ENCODE measurements at places on chromosomes 12 and 14.
A peak's percentile ranks its signal among the peaks of the same experiment; 100 is the strongest.

DNA sequence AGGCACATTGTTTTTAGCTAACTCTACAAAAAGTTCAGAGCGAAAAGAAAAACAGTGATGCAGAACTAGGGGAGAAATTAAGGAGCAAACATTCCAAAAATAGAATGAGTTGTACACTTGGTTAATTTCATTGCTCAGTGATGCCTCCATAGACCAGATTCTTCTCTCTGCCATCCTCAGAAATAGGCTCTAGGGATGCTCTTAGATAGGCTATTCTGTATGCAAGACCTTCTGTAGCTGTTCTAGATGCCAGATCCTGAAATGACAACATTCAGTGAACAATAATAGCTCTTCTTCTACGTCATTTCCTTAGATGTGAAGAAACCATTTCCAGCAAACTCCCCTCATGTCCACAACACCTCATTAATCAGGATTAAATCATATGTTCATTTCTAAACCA is 466.3 kb downstream of the DIO2 start:
- DNase-seq: no peak

DNA sequence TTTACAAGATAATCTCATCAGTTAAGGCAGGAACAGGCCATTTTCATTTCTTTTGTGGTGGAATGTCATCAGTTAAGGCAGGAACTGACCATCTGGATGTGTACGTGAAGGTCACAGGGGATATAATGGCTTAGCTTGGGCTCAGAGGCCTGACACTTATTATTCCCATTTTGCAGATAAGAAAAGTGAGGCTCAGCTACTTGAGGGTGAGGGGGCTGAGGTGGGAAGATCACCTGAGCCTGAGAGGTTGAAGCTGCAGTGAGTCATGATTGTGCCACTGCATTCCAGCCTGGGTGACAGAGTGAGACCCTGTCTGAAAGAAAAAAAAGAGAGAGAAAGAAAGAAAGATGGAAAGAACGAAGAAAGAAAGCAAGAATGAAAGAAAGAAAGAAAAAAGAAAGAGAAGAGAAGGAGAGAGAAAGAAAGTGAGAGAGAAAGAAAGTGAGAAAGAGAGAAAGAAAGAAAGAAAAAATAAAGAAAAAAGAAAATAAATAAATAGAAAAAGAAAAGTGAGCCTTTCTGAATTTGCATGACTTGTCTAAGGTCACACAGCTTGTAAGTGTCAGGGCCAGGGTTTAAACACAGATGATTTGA is 142.0 kb downstream of the TMEM30B start:
- no peak for DNase-seq

DNA sequence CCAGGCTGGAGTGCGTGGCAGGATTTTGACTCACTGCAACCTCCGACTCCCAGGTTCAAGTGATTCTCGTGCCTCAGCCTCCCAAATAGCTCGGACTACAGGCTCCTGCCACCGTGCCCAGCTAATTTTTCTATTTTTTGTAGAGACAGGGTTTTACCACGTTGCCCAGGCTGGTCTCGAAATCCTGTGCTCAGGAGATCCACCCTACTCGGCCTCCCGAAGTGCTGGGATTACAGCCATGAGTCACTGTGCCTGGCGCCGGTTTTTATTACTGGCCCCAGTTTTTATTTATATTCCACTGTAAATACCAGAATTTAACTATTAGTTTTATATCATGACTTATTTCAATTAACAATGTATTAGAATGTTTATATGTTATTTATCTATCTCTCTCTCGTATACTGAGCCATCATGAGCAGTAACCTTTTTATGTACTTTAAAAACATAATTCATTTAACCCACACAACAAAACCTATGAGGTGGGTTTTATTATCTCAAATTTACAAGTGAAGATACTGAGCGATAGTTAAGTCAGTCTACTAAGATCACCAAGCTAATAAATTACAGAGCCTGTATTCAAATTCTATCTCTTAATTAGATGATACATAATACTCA is 47.8 kb downstream of the HECTD1 start:
- DNase-seq: no peak

GRCh38 chr14:58607952-58608317 is 29.8 kb upstream of the DACT1 start:
- DNase-seq: no peak

GRCh38 chr12:6768990-6769389 is 2.8 kb downstream of the PTMS start:
- DNase-seq: no peak

DNA sequence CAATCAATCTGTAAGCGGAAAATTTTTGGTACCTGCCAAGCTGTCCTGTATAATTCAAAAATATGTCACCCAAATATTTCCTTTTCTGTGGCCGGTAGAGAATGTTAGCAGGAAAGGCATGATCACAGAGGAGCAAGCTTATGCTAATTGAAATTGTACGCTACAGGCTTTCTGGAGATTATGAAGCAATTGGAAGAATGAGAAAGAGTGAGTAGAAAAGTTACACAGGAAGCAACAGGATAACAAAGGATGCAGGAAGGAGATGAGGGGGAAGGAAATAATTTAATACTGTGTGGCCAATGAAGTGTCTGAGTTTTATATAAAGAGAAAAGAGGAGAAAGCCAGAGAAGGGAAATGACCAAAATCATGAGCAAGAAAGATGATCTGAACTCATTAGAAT is 627.2 kb upstream of the STXBP6 start:
- DNase-seq: no peak

DNA sequence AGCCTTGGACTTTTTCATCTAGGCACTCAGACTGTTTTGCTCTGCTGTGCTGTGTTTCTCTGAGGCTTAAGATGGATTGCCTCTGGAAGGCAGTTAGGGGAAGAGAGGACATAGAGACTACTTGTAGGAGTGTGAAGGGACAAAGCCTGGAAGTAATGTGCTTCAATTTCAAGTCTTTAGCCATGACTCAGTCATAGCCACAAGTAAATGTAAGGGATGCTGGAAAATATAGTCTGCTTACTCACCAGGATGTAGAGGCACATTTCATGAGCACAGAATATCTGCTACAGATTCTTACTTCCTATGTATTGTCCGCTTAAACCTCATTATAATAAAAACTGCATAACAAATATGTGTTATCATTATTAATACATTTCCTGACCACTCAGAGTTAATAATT is 794.3 kb upstream of the NOVA1 start:
- DNase-seq: no peak

- DNase-seq: no peak
Measured at GRCh38 chr12:29282031-29282816, 98.7 kb downstream of the ERGIC2 start.

DNA sequence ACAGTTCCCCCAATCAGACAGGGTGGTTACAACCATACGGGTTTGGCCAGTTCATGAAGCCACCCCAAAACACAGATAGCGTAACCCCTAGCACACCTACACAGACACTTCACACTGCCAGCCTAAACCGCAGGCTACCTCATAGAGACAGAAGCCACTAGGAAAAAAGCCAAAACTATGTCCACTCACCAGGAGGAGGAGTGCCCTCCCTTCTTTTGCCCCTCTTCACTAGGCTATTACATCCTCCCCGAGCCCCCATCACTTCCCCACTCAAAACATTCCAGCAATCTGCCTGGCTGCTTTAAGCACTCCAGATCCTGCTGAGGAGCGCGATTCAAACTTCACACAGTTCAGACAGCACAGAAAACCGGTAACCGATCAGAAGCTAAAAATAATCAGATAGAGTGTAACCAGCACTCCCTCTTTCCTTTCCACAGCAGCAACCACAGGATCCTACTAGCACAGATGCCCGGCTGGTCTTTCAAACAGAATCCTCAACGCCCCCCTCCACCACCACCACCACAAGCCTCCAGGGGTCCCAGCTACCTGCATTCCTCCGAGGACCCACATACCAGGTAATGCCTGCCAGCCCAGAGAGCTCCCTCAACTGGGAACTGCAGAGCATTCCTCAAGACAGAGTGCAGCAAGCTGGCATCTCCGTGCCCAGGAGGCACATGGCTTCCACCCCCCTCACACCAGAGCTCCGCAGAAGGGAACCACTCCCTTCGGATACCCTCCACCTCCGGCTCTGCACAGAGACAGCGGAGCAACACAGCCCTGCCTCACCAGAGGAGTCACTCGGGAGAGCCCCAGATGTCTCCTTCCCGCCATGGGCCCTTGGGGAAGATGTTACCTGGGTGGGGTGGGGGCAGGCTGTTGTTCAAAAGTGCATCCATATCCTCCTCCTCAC is 1.5 kb downstream of the CHD4 start:
- DNase-seq: peak; percentile 44

- no peak for DNase-seq
Measured at GRCh38 chr14:68956724-68957123, 22.4 kb downstream of the ACTN1 start.

DNA sequence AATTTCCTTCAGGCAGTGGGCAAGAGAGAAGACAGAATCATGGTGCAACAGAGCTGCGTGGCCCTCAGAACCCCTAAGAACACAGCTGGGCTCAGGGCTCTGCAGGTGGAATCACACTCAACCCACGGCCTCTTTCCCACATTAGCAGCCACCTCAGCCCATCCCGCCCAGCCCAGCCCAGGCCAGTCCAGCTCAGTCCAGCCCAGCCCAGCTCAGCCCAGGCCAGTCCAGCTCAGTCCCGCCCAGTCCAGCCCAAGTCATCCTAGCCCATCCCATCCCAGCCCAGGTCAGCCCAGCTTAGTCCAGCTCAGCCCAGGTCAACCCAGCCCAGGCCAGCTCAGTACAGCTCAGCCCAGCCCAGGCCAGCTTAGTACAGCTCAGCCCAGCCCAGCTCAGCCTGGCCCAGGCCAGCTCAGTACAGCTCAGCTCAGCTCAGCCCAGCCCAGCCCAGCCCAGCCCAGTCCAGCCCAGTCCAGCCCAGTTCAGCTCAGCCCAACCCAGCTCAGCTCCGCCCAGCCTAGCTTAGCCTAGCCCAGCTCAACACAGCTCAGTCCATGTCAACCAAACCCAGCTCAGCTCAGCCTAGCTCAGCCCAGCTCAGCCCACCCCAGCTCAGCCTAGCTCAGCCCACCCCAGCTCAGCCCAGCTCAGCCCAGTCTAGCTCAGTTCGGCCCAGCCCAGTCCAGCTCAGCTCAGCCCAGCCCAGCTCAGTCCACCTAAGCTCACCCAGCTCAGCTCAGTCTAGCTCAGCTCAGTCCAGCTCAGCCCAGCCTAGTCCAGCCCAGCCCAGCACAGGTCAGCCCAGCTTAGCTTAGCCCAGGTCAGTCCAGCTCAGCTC is 183.1 kb downstream of the TMEM121 start:
- DNase-seq: no peak

- no peak for DNase-seq
Measured at GRCh38 chr12:104958805-104959334, 780 bp upstream of the SLC41A2 start.

GRCh38 chr12:69948851-69949250 is 123.8 kb downstream of the MYRFL start:
- DNase-seq: no peak

GRCh38 chr12:15535352-15535781 is 213.1 kb downstream of the PTPRO start:
- DNase-seq: no peak

DNA sequence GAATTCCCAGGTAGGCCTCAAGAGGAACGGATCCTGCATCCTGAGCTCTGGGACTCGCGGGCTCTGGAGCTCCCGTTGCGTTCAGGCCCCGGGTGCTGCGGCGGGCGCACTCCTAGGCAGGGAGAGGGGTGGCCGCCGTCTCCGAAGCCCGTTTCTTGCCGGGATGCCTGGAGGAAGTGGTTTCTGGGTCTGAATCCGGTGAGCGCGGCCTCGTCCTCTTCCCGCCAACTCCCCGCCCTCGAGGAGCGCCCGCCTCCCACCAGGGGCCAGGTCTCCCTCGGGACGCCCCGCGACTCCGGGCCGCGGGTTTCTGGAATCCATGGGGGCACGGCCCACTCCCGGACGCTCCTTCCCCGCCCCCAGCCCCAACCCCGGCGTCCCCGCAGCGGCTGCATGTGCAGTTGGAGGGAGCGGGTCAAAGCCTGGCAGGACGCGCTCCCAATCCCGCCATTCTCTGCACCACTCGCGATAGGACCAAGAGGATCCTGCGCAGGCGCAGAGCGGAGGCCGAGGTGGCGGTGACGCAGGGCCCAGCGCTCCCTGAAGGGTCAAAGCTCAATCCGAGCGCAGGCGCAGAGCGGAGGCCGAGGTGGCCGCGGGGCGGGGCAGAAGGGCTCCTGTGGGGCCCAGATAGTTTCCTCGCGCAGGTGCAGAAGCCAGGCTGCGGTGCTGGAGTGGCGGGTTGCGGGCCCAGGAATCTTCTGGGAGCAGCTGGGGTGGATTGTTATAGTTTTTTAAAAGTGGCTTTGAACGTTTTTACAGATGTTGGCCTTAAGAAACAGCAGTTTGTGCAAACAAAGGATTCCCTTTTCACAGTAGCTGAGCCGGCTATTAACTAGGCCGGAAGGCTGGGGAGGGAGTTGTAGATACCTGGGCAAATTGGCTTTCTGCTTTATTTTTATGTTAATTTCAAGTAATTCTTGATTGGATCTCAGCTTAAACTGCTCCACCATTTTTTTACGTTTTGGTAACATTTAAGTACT is 796.4 kb downstream of the AACS start:
- no peak for DNase-seq

- no peak for DNase-seq
Measured at GRCh38 chr12:108679106-108679681, 45.5 kb upstream of the SELPLG start.

GRCh38 chr14:58846682-58847465 is 209.1 kb downstream of the DACT1 start:
- no peak for DNase-seq

- DNase-seq: no peak
Measured at GRCh38 chr12:503111-503761, 43.5 kb downstream of the B4GALNT3 start.

DNA sequence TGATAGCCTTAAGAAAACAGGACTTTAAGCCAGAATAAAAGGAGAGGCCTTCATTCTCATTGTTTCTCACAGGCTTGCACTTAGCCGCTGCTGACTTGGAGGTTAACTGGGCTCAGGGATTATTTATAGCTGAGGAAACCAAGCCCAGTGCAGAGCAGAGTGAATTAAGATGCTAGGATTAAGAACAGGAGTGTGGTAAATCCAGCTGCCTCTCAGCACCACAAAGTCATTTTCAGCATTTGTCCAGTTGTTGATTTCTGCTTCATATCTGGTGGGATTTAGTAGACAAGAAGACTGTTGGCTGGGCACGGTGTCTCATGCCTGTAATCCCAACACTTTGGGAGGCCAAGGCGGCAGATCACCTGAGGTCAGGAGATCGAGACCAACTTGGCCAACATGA is 14.3 kb upstream of the KRT73 start:
- DNase-seq: no peak

GRCh38 chr12:86719381-86719780 is 463.2 kb upstream of the MGAT4C start:
- DNase-seq: no peak

DNA sequence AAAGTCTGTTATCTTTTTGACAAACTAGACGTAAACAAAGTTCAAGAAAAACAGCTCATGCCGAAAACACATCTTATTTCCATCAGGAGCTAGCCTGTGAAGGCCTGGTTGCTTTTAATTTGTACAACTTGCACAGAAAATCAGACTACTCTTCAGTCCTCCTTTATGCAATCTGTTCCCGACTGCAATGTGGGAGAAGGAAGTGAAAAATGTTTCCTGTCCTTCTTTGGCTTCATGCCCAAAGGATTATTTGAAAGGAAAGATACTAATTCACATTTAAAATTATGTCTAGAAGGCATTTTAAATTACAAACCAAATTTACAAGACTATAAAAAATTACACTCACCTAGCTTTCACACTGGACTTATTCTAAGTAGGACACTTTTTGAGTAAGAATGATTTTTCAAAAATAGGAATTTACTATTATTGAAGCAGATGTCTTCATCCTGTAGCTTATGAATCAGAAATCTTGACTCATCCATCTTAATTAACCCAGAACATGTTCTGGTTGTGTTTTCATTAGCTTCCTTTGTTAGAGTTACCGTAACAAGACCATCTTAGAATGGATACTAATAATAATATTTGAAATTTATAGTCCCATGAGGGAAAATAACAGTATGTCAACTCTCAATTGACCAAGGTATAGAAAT is 272.6 kb downstream of the PRKD1 start:
- DNase-seq: no peak
